Activated gamma-delta T cell treated with anti-CD3 and anti-CD28 coated beads, Interleukin-2, amount 50 U/mL, for 16 hours (primary cell): ENCODE measurements at places on chromosomes 7 and 10.

DNA sequence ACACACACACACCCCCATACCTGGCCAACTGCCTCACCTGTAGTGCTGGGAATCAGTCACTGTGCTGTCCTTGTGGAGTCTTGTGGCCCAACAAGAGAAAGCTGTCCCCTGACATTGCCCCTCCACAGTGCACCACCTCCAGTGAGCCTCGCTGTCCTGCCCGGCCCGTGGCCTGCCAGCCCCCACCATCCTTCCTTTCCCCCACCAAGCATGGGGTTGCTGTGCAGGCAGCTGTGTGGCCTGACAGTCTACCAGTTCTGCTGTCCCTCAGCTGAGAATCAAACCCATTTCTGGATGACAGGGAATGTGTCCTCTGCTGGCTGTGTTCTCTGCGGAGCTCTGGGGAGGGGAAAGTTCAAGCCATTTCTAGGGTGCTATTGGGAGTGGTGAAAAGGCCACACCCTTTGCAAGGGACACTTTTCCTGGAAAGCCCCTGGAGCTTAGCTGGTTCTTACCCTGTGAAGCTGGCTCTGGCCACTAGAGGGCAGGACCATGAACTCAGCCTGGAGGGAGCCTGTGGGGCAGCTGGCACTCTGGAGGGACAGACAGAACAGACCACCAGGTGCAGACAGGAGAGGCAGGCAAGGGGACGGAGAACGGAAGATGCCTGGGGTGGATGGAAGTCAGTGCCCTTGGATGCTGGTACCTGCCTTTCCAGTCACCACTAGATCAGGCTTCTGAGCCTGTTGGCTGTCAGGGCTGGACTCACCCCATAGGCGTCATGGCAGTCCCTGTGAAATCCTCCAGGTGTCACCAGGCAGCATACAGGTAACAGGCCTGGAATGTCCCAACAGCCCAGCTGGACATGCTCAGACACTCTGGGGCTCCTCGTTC is 10.5 kb upstream of the MTPAP start:
- DNase-seq: peak; percentile 46

GRCh38 chr7:78134774-78135173 is 336.2 kb downstream of the PHTF2 start:
- DNase-seq: no peak

DNA sequence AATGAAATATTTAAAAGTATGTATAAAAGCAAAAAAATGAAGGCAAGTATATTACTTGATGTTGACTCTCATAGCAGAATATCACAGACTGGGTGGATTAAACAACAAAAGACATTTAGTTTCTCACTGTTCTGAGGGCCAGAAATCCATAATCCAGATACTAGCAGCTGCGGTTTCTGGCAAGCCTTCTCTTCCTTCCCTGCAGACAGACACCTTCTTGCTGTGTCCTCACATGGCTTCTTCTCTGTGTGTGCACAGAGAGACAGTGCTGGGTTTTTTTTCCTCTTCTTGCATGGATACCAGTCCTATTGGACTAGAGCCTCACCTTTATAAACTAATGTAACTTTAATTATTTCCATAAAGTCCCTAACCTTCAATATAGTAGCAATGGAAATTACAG is 127.9 kb upstream of the AKR1E2 start:
- DNase-seq: no peak

GRCh38 chr7:108716783-108717182 is 147.1 kb downstream of the DNAJB9 start:
- DNase-seq: no peak
